Fibroblast of skin of left quadriceps (primary cell): ENCODE measurements at places on chromosomes 1 and 21.
A peak's percentile ranks its signal among the peaks of the same experiment; 100 is the strongest.

DNA sequence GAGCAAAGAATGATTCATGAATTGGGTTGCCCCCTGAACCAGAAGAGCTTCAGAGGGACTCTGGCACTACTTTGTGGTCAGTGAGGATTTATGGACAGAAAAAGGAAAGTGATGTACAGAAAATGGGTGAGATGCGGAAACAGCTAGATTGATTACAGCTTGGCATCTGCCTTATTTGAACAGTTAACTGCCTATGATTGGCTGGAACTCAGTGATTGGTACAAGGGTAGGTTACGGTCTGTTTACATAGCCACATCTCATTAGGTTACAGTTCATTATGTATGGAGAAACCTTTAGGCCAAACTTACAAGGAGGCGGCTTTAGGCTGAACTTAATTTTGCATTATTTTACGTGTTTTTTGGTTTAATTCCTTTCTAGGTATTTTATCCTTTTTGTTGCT is 29.0 kb upstream of the RHOU start:
- no peak for DNase-seq

- peak; percentile 58 for DNase-seq
These were observed 19.3 kb downstream of the F3 start for GRCh38 chr1:94522304-94522703.

GRCh38 chr1:56330391-56331026 is 248.9 kb downstream of the PLPP3 start:
- DNase-seq: peak; percentile 61

DNA sequence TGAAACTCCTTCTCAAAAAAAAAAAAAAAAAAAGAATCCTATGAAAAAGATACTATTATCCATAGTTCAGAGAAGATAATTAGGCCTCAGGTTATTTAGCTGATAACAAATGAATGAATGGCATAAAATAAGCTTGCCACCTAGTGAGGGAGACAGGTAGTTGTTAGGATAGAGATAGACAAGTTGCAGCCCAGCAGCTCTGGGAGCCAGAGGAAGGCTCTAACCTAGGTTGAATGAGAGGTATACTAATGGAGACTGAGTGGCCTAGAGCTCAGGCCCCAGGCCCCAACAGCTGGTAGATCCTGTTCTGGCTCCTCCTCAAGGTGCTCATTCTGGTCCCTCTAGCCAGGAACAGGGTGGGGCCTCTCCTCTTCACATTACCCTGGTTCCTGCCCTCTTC is 20.6 kb upstream of the RSPO1 start:
- no peak for DNase-seq

DNA sequence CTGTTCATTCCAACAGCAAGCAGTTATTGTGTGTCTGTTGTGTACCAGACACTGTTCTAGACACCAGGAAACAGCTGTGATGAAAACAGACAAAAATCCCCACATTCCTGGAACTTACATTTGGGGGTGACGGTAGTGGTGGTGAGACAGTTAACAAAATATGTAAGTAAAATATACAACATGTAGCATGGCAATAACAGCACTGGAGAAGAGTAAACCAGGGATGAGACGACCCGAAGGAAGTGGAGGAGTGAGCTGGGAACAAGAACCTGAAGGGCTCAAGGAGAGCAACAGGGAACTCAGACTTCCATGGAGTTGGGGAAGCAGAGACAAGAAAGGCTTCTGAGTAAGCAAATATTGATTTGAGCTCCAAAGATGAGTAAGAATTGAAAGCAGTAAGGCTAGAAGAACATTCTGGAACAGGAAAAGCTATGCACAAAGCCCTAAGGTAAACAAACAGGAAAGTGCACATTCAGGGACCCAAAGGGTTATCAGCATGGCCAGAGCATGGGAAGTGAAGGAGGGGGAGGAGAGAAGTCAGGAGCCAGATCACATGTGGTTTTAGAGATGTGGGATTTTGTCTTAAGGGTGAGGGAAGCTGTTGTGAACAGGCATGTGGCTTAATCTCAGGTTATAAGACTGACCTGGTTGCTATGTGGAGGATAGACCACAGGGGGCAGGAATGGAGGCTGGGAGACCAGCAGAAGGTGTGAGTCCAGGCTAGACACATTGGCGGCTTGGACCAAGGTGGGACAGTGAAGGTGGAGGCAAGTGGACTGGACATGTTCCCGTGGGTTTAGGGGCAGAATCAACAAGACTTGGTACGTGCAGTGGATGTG is 7.3 kb downstream of the CSF1 start:
- DNase-seq: no peak

DNA sequence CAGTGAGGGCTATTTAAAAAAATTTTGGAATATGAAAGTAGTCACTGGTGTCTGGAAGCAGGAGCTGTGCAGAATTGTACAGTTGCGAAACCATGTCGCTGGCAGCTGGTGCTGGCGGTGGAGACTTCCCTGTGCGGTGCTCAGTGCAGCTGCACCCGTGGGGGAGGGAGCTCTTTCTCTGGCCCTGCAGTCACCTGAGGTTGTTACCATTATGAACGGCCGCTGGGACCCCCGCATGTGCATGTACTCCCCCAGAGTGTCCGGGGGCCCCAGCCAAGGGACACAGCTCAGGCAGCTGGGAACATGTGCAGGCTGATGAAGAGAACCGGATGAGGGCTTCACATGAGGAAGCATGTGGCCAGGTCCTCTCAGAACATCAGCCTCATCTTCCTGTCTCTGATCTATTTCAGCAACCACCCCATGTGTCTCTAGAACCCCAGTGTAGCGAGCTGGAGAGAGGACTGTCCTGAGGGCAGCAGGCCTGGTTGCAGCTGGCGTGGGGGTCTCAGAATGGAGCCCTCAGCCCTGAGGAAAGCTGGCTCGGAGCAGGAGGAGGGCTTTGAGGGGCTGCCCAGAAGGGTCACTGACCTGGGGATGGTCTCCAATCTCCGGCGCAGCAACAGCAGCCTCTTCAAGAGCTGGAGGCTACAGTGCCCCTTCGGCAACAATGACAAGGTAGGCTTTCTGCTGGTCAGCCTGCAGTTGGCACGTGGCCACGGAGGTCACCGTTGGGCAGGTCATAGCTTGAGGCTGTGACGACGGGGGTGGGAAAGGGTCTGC is at the start of gene TRPM2:
TSS of gene TRPM2 (plus strand) at position 431 of the 780 bp plus-strand sequence. CDS start at position 511, 80 bp downstream.
- no peak for DNase-seq

GRCh38 chr1:186896211-186896610 is 67.5 kb downstream of the PLA2G4A start:
- no peak for DNase-seq

DNA sequence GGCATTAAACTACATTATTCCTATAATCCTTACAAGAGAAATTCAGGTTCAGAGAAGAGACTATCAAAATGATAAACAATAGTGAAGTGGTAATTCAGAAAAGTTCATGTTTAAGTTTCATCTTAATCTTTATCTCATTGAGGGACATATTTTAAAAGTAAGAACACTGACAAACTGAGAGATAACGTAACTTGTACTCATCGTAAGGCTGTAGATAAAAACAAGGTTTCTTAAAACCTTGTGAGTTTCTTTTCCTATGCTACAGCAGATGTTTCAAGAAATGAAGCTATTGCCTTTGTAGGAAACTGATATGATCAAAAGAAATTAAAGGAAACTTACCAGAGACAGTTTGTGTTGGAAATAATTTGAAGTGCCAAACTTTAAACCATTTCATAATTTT is 65.0 kb downstream of the RERE start:
- no peak for DNase-seq

- DNase-seq: no peak
These were observed 1.6 kb downstream of the PHF13 start for GRCh38 chr1:6614929-6615785.

DNA sequence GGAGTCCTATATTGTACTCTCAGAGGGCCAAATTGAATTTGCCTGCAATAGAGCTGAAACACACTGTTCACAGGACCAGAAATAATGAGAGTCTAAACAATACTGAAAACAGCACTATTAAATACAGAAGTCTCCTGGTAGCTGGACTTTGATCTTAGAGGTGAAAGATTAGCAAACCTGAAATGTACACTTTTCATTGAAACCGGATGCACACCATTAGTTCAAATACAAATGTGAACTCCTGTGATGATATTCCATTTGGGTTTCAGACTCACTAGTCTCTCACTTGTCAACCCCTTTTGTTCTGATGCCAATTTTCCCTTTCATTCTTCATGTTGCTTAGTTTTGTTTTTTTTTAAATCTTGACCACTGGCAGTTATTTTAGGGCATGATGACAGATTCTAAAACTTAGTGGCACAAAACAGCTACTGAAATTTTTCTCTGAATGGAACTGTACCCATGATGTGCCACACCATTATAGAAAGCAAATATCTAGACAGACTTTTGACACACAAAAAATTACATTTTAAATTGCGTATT is 5.9 kb upstream of the TNFSF4 start:
- no peak for DNase-seq

- no peak for DNase-seq
These were observed 20.3 kb upstream of the TAL1 start for GRCh38 chr1:47252369-47252768.

DNA sequence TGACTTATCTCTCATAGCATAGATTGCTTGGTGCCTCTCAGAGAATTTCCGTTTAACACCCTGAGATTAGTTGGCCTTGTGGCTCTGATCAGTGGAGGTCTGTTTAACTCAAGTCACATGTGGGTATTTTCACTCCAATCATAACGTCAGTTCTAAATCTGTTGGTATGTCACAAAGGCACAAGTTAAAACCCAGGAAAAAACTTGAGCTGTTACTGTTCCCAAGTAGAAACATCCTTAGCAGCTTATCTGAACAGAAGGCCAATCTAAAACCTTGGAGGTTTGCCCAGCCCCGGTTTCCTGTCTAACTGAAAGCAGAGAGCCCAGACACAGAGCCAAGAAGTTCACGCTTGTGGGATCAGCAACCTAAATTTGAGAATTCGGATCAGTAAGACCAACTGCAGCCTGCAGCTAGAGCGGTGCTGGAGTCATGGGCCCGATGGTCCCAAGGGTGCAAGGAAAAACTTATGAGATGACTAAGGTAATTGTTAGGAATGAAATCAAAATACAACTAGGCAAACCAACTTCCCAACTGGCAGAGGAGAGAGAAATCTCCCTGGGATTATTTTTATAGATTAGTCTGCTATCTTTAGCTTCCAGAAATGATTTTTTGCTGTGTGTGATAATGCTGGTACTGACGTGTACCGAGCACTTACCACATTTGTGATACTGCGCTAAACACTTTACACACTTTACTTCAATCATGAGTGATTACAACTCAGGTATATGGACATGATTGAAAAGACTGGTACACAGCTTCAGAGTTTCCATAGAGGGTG is 90.2 kb upstream of the C1orf21 start:
- DNase-seq: peak; percentile 96

GRCh38 chr1:168504064-168504837 is 39.5 kb downstream of the XCL2 start:
- no peak for DNase-seq
